Neural crest cell (in vitro differentiated cells): ENCODE measurements at places on chromosomes 1 and 21. TPM values are rescaled to one million over a fixed set of nuclear protein-coding genes. Genes with fewer than 3 reads are reported as not detected.

- H3K4me1 ChIP-seq: peaks cover 34% of the 10 kb centered on the region
- no peaks in the 10 kb centered on the region for H3K36me3 ChIP-seq
- DNase-seq: no peak
- H3K27me3 ChIP-seq: no peaks in the 10 kb centered on the region
- H3K4me3 ChIP-seq: no peak overlapping the region
- peak overlapping the region; percentile 20 for H3K27ac ChIP-seq
Measured at GRCh38 chr1:209375097-209375496, 208.4 kb upstream of the CAMK1G start.

- H3K4me1 ChIP-seq: no peaks in the 10 kb centered on the region
- no peaks in the 10 kb centered on the region for H3K27me3 ChIP-seq
- H3K36me3 ChIP-seq: no peaks in the 10 kb centered on the region
- H3K4me3 ChIP-seq: no peak overlapping the region
Measured at GRCh38 chr1:217369271-217369981, 261.5 kb downstream of the GPATCH2 start.

- peak overlapping the region; percentile 76 for H3K27ac ChIP-seq
- peaks cover 65% of the 10 kb centered on the region for H3K4me1 ChIP-seq
- H3K27me3 ChIP-seq: no peaks in the 10 kb centered on the region
- DNase-seq: peak; percentile 16
Measured at GRCh38 chr21:37060296-37060695, 12.6 kb downstream of the PIGP start.

DNA sequence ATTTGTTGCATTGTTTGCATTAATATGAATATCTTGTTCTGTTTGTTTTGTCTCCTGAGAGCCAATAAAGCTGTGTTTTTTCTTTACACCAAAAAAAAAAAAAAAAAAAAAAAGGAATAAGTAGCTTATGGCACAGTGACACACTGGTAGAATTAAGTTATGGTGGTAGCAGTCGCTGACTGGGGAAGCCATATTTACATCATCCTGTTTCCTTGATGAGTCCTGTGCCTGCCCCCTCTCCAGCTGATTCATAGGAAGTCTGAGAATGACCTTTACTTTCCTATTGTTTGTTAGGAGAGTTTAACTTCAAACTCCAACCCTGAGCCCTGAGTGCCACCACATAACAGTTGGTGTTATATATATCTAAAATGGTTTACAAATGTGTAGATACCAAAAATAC lies 62.2 kb downstream of the OBSCN start:
- peaks cover 3% of the 10 kb centered on the region for H3K36me3 ChIP-seq
- DNase-seq: no peak
- H3K4me1 ChIP-seq: no peaks in the 10 kb centered on the region
- no peak overlapping the region for H3K4me3 ChIP-seq
- no peaks in the 10 kb centered on the region for H3K27me3 ChIP-seq
- H3K27ac ChIP-seq: no peak overlapping the region

- H3K4me3 ChIP-seq: no peak overlapping the region
- no peak for DNase-seq
- H3K27ac ChIP-seq: no peak overlapping the region
- peaks cover 73% of the 10 kb centered on the region for H3K36me3 ChIP-seq
- no peaks in the 10 kb centered on the region for H3K4me1 ChIP-seq
Measured at GRCh38 chr1:228234921-228235320, 27.1 kb downstream of the OBSCN start.

- no peaks in the 10 kb centered on the region for H3K27me3 ChIP-seq
- no peak for DNase-seq
- H3K4me1 ChIP-seq: peaks cover 24% of the 10 kb centered on the region
- no peak overlapping the region for H3K4me3 ChIP-seq
- H3K27ac ChIP-seq: no peak overlapping the region
- H3K36me3 ChIP-seq: no peaks in the 10 kb centered on the region
Measured at GRCh38 chr1:33140153-33141149, 41.4 kb downstream of the TRIM62 start.

GRCh38 chr1:154857441-154858215 lies 12.5 kb downstream of the KCNN3 start:
- peaks cover 5% of the 10 kb centered on the region for H3K4me1 ChIP-seq
- H3K4me3 ChIP-seq: no peak overlapping the region
- no peak for DNase-seq
- no peak overlapping the region for H3K27ac ChIP-seq
- H3K27me3 ChIP-seq: peaks cover 2% of the 10 kb centered on the region

GRCh38 chr1:80241566-80241965 lies 1235.0 kb upstream of the ADGRL4 start:
- H3K4me3 ChIP-seq: no peak overlapping the region
- no peak for DNase-seq
- no peaks in the 10 kb centered on the region for H3K36me3 ChIP-seq
- H3K27me3 ChIP-seq: no peaks in the 10 kb centered on the region
- no peak overlapping the region for H3K27ac ChIP-seq

GRCh38 chr1:154747740-154748404 lies 122.2 kb downstream of the KCNN3 start:
- no peak for DNase-seq
- peaks cover 36% of the 10 kb centered on the region for H3K27me3 ChIP-seq
- peaks cover 34% of the 10 kb centered on the region for H3K4me1 ChIP-seq
- no peak overlapping the region for H3K27ac ChIP-seq
- H3K4me3 ChIP-seq: no peak overlapping the region
- no peaks in the 10 kb centered on the region for H3K36me3 ChIP-seq

- no peaks in the 10 kb centered on the region for H3K36me3 ChIP-seq
- no peaks in the 10 kb centered on the region for H3K27me3 ChIP-seq
- no peak overlapping the region for H3K4me3 ChIP-seq
- H3K4me1 ChIP-seq: peaks cover 30% of the 10 kb centered on the region
Measured at GRCh38 chr1:103459346-103459745, 66.2 kb upstream of the RNPC3 start.

GRCh38 chr1:187491082-187491720 lies 662.5 kb downstream of the PLA2G4A start:
- H3K27me3 ChIP-seq: no peaks in the 10 kb centered on the region
- H3K4me3 ChIP-seq: no peak overlapping the region
- no peaks in the 10 kb centered on the region for H3K36me3 ChIP-seq
- no peak for DNase-seq
- no peaks in the 10 kb centered on the region for H3K4me1 ChIP-seq
- no peak overlapping the region for H3K27ac ChIP-seq

GRCh38 chr1:68175621-68176398 lies 56.5 kb downstream of the WLS start:
- DNase-seq: no peak
- H3K36me3 ChIP-seq: peaks cover 37% of the 10 kb centered on the region
- H3K4me1 ChIP-seq: peaks cover 36% of the 10 kb centered on the region
- H3K27ac ChIP-seq: no peak overlapping the region

DNA sequence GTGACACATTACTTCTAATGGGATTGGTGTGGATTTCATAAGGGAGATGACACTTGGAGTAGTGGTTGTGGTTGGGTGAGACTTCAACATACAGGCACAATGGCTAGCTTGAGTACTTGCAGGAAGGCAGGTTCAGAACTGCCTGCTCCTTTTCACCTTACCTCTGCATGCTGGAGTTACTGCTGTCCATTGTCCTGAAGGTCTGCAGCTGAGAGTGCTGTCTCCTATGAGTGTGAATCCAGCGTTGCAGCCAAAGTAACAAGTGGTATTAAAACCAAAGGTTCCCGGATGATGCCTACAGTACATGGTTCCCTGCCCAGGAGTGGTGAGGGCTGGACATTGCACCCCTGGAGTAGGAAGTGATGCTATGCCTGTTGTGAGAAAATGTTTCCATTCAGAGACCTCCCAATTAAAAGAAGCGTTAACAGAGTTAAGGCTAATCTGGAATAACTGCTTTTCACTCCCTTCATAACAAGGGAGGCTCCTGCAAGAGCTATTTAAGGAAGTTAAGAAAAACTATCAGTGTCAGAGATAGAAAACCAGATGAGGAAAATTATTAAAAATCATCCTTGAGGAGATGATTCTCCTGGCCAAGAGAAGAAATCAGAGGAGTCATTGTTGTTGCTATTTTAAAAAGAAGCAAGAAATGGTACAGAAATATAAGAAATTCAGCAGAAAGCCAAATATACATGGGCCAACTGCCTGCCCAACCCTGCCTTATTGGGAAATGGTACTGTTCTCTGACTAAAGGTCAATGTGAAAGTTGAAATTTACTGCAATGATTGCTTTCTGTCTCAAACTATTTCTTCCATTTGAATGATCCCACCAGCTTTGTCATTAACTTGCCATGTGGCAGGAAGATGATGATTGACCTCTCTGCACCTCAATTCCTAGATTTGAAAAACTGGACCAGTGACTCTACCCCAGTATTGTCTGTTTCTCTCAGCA lies 9.8 kb upstream of the F5 start:
- peaks cover 91% of the 10 kb centered on the region for H3K27me3 ChIP-seq
- H3K36me3 ChIP-seq: no peaks in the 10 kb centered on the region
- no peak overlapping the region for H3K4me3 ChIP-seq
- DNase-seq: no peak

DNA sequence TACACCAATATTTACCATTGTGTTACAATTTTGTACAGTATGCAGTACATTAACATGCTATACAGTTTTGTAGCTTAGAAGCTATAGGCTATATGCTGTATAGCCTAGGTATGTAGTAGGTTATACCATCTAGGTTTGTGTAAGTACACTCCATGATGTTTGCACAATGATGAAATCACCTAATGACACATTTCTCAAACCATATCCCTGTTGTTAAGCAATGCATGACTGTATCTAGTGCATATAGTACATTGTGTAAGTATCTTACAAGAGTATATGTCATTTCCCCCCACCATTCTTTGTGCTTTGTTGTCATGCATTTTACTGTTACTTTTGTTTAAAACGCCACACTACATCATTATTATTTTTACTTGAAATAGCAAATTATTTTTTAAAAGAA lies 65.7 kb upstream of the RNF11 start:
- no peak overlapping the region for H3K27ac ChIP-seq
- peaks cover 24% of the 10 kb centered on the region for H3K27me3 ChIP-seq
- H3K36me3 ChIP-seq: no peaks in the 10 kb centered on the region
- DNase-seq: no peak
- H3K4me1 ChIP-seq: no peaks in the 10 kb centered on the region
- H3K4me3 ChIP-seq: no peak overlapping the region

DNA sequence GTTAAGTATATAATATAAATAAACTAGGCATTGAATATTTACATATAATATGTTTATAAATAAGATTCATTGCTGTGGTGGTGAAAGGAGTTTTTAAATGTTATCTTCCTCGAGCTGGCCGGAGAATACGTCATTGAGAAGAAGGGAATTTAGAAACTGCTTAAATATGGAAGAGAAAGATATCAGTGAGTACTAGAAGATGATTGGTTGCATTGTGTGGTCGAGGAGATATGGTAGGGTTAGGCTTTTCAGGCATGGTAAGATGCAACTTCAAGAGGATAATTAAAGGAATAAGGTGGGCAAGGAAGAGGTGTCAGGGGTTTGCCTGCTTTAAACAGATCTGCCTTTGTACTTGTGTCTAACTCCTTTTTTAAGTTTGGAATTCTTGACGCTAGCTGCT lies 73.5 kb downstream of the RPS6KC1 start:
- no peak overlapping the region for H3K27ac ChIP-seq
- H3K4me3 ChIP-seq: no peak overlapping the region
- no peaks in the 10 kb centered on the region for H3K36me3 ChIP-seq
- no peak for DNase-seq

DNA sequence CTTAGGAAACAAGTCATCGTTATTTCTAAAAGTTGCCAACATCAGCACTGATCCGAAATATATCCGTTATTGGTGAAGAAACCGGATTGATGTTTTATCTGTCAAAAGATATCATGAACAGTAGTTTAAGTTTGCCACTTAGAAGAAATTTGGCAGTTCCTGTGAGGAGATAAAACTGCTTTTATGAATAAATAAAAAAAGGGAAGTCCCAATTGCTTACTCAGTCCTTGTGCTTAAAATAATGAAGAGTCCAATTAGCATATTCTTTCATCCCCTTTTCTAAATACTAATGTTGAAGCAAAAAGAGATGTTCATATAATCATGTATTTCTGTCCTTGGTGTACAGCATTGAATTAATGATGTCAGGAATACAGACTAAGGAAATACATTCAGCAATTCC lies 164.6 kb downstream of the NCAM2 start:
- H3K27ac ChIP-seq: no peak overlapping the region
- no peaks in the 10 kb centered on the region for H3K27me3 ChIP-seq
- peaks cover 3% of the 10 kb centered on the region for H3K36me3 ChIP-seq

DNA sequence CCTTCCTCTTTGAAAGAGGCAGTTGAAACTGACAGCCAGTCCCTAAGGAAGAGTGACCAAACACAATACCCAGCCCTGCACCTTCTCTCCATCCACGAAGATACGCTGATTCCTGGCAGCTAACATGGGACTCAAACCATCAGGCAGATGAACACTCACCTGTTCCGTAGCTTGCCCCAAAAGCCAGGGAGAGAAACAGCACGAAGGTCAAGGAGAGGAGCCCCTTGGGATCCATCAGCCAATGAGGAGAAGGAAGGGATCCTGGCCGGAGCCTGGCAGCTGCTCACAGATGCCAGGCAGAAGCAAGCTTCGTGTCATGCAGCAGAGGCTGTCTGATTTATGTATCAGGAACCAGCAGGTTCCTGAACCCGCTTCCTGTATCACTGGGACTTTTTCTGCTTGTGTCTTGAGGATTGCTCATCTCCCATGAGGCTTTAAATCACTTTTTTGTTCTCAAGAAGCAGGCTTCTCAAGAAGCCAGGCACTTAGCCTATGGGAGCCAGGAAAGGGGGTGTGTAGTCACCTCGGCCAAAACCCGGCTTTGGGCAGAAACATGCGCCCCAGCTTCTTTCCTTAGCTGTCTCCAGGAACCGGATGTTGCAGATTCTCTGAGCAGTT lies at the start of gene SLAMF1:
Gene SLAMF1, minus strand, starts transcription at position 334 of the 618 bp plus-strand sequence. Its CDS starts 99 bp downstream, at position 235.
- peaks cover 2% of the 10 kb centered on the region for H3K4me1 ChIP-seq
- H3K27ac ChIP-seq: no peak within 1 kb of the TSS
- no peak within 1 kb of the TSS for H3K4me3 ChIP-seq
- peaks cover 3% of the 10 kb centered on the region for H3K27me3 ChIP-seq
- no peaks in the 10 kb centered on the region for H3K36me3 ChIP-seq
- DNase-seq: no peak

DNA sequence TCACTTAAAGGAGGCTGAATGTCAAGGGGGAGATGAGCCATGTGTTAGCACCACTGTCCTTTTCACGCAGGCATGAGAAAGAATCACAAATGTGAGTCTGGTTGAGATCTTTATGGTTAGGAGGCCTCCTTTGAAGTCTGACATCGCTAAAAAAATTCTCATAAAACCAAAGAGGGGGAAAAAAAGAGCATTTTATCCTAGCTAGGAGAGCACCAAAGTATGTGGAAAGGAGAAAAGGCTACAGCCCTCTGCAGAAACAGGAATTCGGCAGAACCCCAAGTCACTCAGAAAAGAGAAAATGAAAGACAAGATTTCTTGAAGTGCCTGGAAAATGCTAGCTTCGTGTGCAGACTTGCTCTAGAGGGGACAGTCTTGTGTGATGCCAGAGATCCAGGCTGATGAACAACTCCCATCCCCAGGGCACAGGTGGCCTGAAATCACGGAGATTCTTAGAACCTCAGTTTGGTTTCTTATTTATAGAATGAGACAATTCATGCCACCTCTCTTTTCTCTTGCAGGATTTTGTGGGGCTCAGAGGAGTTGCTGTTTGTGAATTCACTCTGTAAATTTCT lies 61.5 kb downstream of the RUNX1 start:
- H3K4me3 ChIP-seq: no peak overlapping the region
- no peak for DNase-seq
- peaks cover 11% of the 10 kb centered on the region for H3K4me1 ChIP-seq
- H3K27me3 ChIP-seq: peaks cover 6% of the 10 kb centered on the region
- H3K27ac ChIP-seq: no peak overlapping the region
- H3K36me3 ChIP-seq: no peaks in the 10 kb centered on the region

C1orf159 gene
- 26.1 and 26.2 TPM in 2 replicates for total RNA-seq

OR2T10 gene
- total RNA-seq: not detected in 2 replicates

KRTAP19-3 gene
- total RNA-seq: not detected in 2 replicates

OR2T11 gene
- total RNA-seq: not detected in 2 replicates
